ENCODE measurements at places on chromosomes 16 and 17.

- no peak for DNase-seq
Measured at GRCh38 chr16:88763502-88764053, 21.4 kb downstream of the PIEZO1 start.

GRCh38 chr16:28863929-28864793, 518 bp downstream of the SH2B1 start:
- DNase-seq: no peak

- no peak for DNase-seq
Measured at GRCh38 chr17:39084558-39084957, 66.9 kb downstream of the PLXDC1 start.

DNA sequence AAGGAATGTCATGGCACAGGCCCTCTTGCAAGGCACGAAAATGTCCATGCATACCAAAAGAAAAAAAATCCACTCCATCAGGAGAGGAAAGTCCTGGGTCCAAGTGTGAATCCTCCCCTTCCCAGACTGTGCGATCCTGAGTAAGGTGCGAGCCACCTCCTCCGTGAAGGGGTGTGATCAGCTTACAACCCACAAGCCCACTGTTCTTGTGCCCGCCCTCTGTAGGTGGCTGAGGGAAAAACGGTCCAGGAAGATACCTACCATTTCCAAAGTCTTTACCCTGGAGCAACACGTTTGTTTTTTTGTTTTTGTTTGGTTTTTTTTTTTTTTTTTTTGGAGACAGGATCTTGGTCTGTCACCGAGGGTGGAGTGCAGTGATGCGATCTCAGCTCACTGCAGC, 116.5 kb downstream of the ZNF423 start:
- DNase-seq: no peak

DNA sequence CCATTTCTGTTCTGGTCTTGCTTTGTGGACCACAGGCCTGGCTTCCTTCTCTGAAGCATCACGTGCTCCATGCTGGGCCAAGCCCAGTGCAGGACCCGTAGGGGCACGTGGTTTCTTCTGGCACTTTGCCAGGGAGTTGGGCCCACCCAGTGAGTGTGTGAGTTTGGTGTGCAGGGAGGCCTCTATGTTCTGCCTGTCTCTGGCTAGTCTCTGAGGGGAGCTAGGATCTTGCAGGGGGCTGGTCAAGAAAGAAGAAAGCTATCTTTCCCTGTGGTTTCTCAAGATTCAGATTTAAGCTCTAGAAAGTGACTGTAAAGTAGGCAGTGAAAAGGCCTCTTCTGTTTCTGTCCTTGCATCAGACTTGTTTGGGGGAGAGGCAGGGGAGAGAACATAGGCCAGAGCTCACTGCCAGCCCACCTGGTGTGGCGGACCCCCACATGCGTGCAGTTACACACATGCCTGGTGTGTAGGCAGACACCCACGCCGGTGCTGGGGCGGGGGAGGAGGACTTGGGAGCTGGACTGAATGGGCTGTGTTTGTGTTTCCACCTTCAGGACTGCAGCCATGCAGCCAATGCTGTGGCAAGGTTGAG, 11.8 kb downstream of the LASP1 start:
- DNase-seq: no peak

DNA sequence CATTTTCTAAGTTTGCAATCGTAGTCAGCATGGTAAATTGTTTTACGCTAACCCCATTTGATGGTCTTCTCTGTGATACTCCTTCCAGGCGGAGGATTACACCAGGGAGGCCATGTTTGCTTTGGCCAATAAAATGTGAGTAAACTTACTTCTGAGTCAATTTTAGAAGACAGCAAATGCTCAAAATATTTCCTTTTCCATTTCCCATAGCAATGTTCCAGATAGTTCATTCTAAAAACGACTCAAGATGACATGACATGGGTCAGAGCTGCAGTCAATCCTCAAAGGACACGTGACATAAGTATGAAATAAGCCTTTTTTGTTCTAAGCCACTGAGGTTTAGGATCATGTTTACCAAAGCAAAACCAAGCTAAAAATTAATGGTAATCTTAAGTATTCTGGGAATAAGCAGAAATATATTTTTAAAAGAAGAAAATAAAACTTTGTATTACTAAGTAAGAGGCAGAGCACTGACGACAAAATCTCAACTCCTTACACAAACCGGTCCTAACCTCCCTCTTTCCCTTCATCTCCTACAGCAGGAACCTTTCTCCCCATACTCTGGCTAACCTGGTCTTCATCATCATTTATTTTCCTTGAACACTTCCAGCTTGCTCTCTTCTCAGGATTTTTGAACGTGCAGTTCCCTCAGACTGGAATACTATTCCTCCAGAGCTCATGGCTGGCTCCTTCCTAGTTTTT, 266.2 kb downstream of the CEP112 start:
- no peak for DNase-seq

- DNase-seq: no peak
Measured at GRCh38 chr16:69365901-69366300, 14.3 kb upstream of the TMED6 start.

DNA sequence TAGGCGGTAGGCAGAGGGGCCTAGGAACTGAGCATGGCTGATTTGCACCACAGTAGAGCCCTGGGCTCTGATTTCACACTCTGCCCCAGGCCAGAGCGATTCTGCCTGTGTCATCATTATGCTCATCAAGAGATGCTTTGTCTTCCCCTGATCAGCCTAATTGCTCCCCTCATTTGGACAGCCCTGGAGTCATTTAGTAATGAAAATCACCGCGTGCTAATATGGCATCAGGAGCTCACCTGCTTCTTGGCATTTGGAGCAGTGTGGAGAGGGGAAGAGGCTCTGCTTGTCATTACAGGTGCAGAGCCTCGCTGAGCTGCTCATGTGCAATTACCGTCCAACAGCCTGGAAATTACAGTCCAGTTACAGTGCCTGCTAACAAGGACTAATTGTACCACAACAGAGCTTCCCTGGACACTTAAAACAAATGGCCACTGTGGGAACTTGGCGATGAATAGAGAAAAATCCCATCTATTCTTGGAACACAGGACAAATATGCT, 157.1 kb upstream of the WSCD1 start:
- DNase-seq: no peak

DNA sequence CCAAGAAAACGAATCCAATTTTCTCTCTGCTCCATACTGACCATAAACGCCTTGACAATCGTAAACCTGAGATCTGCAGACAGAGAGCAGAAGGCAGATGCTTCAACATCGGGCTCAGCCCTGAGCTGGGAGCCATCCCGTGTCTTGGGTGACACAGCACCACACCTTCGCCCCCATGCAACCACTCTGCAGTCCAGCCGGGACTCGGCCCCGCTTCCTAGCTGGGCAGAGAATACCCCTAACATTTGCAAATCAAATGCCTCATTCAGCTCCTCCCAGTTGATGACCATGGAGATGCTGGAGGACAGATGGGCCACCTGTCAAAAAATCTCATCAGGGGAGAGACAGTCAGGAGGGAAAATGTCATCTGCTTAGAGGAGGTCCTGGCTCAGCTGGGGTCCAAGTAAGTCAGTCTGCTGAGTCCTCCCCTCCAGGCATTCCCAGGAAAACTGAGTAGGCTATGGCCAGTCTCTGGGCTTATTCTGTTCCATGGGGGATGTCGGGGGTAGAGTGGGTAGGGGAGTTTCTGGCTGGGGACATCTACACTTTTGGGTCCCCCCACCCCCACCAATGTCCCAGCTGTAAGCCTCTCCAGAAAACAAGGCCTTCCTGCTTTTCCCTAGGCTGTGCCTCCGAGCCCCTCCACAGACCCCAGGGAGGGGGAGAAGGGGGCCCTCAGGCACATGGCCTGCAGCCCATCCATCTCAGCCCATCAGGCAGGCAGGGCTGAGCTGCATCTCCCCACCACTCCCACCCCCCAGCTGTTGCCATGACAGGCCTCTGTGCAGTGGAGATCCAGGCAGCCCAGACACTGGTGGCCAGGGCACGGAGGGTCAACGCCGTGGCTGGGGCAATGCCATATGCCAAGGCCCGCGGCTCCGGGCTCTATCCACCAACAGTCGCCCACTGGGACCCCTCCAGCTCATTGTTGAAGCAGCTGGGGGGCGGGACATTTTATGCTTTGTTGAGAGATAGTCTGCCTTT, 158.6 kb downstream of the AXIN2 start:
- no peak for DNase-seq

GRCh38 chr17:17170346-17170985, 35.7 kb downstream of the PLD6 start:
- no peak for DNase-seq

DNA sequence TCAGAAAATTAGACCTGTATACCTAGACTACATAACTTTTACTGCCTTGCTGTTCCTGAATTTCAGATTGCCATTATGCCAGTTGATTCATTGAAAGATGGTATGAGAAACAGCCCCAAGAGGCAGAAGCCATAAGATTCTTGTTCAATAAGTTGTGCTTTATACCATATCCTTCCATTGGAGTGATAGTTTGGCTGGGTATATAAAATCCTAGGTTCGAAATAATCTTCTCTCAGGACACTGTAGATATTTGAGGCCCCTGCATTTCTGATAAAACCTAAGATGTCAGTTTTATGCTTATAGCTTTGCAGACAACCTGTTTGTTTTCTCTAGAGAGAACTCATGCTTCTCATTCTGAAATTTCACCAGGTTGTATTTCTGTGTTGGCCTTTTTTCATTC, 9.6 kb upstream of the SDK2 start:
- DNase-seq: no peak

DNA sequence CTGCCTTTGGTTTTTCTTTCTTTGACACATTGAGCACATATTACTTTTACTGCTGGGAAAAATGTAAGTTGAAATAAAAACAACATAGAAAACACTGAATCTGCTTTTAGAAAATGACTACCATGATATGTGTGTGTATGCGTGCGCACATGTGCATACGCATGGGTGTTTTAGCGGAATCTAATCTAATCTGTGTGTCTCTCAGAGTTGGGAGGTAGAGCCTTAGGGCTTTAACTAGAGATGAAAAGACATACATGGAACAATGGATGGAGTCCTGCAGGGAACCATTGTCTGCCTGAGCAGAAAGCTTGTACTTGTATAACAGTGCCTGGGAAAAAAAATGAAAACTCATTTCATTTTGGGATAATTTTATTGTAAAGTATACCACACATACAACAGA, 12.4 kb downstream of the SLFN5 start:
- no peak for DNase-seq

DNA sequence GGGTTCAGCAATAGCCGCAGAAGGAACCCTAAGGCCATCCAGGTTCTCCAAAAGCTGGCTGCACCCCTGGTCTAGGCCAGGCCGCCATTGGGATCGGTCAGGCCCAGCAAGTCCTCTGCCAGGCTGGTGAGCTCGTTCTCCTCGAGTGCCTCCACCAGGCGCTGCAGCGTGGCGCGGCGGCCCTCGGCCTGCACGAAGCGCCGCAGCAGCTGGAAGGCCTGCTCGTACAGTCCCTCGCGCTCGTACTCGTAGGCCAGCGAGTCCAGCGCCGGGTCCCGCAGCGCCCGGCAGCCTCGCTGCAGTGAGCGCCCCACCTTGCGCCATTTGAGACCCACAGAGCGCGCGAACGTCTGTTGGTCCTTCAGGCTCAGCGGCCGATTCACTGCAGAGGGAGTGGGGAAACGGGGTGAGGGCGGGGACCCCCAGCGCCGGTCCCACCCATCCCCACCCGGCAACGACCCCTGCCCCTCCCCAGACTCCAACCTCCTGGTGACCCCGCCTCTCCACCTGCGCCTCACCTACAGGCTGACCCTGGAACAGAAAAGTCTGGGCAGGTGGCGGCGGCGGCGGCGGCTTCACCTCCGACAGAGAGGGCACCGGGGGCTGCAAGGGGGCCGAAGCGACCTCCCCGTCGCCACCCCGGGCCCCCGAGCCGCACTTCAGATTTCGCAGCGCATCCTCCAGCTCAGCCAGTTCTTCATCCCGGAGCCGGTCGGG, 3.9 kb upstream of the B3GNT9 start:
- DNase-seq: no peak

- DNase-seq: no peak
Measured at GRCh38 chr17:76050538-76051467, 21.5 kb downstream of the SRP68 start.

GRCh38 chr17:50062293-50063243, 6.7 kb downstream of the ITGA3 start:
- no peak for DNase-seq

DNA sequence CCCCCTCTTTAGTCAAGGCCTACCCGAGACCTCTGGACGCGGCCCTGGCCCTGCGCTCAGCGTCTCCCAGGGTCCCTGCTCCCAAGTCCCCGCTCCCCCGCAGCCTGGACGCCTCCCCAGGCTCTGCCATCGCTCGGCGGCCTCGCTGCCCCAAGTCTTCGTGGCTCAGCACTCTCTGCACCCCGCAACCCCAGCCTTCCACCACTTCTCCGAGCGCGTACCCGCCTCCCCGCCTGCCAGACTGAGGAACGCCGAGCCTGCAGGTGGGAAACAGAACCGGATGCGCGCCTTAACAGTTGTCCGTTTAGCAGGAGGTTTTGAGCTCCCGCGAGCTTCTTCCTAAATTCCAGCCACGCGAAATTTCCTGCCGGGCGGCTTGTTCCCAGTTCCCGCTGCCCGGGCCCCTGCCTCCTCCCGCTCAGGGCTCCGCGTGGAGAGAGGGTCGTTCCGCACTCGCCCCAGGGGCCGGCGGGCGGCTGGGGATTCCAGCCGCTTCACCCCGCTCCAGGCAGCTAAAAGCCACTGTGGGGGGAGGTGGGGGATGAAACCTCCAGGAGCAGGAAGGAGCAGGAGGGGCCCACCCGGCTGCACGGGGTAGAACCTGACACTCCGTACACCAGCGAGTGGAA, 87.7 kb downstream of the KCNJ12 start:
- DNase-seq: no peak

GRCh38 chr16:68367030-68367429, 56.2 kb downstream of the PRMT7 start:
- no peak for DNase-seq

DNA sequence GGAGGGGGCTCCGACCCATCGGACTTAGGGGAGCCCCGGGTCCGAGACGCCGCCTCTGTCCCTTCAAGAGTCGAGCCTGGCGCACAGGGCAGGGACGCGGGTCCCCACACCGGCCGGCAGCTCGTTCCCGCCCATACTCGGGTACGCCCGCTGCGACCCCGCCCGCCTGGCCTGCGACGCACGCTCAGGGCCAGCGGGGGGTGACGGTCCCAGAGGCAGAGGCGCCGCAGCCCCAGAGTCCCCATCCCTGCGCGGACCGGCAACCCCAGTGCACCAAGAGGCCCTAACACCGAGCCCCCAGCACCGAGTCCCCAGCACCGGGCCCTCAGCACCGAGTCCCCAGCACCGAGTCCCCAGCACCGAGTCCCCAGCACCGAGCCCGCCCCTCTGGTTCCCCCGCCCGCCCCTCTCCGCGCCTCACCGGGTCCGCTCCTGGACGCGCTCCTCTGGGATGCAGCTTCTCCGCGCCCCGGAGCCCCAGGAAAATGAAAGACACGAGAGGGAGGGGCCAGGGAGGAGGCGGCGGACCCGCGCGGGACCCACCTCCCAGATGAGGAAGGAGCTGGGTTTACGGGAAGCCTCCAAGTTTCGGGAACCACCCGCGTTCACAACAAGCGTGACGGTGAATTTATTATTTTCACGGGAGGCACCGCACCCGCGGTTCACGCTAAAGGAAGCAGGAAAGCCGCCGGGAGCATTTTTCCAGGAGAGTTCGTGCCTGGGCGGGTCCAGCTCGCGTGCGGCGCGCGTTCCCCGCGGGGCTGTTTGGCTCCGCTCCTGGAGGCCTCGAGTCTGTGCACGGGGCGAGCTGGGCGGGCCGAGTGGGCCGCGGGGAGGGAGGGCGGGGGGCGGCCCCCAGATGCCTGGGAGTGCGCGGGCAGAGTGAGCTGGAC, at the start of gene SECTM1:
SECTM1 (minus strand) TSS at position 488 of the 893 bp plus-strand sequence. CDS start 6,526 bp downstream, outside the sequence.
- no peak for DNase-seq

GRCh38 chr16:85759136-85759535, 8.2 kb upstream of the C16orf74 start:
- no peak for DNase-seq

- DNase-seq: no peak
Measured at GRCh38 chr17:41251261-41251660, 1.8 kb downstream of the KRTAP9-4 start.

- no peak for DNase-seq
Measured at GRCh38 chr16:10641953-10642949, 52.5 kb downstream of the TEKT5 start.

Measured in HFF-Myc (cell line).